Gastrocnemius medialis (tissue), 4 donors: ENCODE measurements at places on chromosomes 5 and 9. TPM values are rescaled to one million over a fixed set of nuclear protein-coding genes. Genes with fewer than 3 reads are reported as not detected.

DNA sequence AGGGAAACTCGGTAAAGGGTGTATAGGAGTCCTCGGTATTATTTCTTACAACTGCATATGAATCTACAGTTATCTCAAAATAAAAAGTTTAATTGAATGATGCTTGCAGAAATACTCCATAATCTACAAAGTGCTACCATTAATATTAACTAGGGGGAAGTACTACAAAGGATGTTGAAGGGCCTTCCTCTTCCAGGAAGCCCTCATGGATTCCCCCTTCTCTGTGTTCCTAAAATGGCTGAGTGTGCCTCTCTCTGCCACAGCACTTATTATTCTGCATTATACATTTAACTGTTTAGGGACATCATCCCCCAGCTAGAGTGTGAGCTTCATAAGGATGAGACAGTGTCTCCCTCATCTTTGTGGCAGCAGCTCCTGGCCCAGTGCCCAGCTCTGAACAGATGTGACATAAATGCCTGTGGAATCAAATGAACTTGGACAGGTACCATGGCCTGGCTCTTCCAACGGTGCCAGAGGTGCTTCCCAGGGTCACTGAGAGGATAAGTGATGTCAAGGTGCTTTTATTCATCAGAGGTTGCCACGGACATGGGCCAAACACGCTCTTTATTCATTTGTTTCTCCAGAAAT lies 99.5 kb downstream of the PAX5 start:
- no peak for DNase-seq

DNA sequence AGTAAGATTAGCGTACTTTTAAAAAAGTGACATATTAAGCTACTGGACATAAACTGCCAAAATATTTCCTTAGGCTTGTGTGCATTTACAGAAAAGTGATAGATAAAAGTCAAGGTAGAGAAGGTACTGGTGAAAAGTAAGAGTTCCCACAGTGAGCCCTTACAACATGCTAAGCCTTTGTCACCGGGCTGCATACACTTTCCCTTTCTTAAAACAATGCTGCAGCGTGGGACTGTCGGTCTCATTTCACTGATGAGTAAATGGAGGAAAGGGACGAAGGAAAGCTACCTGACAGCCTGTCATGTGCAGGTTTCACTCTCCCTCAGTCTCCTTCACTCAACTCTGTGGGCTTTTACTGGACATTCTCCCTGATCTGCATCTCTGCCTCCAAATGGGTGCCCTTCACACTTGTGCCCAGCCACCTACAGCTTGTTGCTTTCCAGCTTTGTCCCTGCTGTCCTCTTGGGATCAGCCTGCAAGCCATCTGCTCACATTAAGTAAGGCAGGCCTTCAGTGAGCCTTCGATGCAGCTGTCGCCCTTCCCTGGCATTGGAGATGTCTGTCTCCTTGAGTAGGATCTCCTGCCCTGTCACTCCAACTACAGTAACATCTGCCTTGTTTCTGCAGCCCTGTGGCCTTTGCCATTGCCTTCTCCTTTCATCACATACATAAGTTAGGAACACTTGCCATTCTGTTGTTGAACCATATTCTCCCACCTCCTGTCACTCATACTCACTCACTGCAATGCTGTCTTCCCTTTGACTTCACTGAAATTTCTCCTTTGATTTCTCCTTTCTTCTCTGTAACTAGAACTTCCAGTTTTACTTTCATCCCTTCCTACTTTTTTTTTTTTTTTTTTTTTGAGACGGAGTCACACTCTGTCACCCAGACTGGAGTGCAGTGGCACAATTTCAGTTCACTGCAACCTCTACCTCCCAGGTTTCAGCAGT lies 9.3 kb upstream of the ROPN1L start:
- no peak for DNase-seq

HCN1 gene
- total RNA-seq: 0.47 TPM

- DNase-seq: no peak
These were observed 794.0 kb downstream of the EFNA5 start for GRCh38 chr5:106876665-106877194.

- DNase-seq: no peak
These were observed 8.2 kb upstream of the SLC46A2 start for GRCh38 chr9:112898872-112899311.

GTF3C5 gene
- total RNA-seq: 50.0 TPM

LHX3 gene
- not detected for total RNA-seq
